ENCODE measurements at places on chromosomes 7 and 10.

- DNase-seq: no peak
Observed at GRCh38 chr10:119256030-119256429, 48.7 kb downstream of the GRK5 start.

GRCh38 chr7:132434041-132434440 lies 142.2 kb downstream of the PLXNA4 start:
- DNase-seq: no peak

- no peak for DNase-seq
Observed at GRCh38 chr10:113447278-113447677, 105.6 kb upstream of the HABP2 start.

DNA sequence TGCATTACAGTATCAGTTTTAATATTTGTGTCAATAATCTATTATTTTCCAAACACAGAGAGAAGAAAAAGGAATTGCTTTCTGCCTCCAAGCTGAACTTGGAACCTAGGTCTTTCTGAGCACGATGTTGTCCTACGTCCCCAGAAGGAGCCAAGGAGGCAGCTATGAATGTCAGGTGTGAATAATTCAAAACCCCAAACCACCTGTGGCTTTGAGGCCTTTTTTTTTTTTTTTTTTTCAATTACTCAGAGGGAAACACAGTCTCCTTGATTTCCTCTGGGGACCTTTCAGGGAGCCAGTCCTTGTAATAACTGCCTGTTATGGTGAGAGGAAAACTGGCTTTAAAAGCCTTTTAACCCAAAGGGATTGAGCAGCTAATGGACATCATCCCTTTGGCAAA lies 8.3 kb downstream of the GPR85 start:
- no peak for DNase-seq

All from activated CD4-positive, alpha-beta T cell treated with anti-CD3 and anti-CD28 coated beads for 24 hours (primary cell).